CD4-positive, alpha-beta T cell (primary cell): ENCODE measurements at places on chromosomes 12 and 14. TPM values are rescaled to one million over a fixed set of nuclear protein-coding genes. Genes with fewer than 3 reads are reported as not detected.

DNA sequence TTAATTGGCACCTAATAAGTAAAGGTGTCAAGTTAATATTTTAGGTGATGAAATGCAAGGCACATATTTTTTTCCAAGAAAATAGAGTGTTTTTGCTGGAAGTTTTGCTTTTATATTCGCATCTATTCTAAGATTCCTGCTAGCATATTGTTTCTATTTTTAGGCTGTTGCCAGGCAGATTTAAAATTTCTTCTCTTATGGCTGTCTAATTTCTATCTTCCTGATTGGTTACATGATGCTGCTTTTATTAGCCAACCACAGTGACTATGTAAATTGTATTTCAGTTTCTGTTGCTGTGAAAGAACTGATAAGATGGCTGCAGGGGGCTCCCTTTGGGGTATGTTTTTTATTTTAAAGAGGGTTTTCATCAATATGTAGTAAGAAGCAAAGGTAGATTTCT lies 42.7 kb downstream of the ATF7IP start:
- no peak overlapping the region for H3K4me3 ChIP-seq
- H3K27me3 ChIP-seq: no peaks in the 10 kb centered on the region
- no peaks in the 10 kb centered on the region for H3K36me3 ChIP-seq
- peaks cover 23% of the 10 kb centered on the region for H3K4me1 ChIP-seq
- DNase-seq: no peak

The TOMM20L gene
- total RNA-seq: not detected

The DPF3 gene
- 0.31 TPM for total RNA-seq

The NYNRIN gene
- total RNA-seq: 0.25 TPM

The ISM2 gene
- total RNA-seq: not detected

The SCNN1A gene
- 2.0 TPM for total RNA-seq

The NANOG gene
- not detected for total RNA-seq

DNA sequence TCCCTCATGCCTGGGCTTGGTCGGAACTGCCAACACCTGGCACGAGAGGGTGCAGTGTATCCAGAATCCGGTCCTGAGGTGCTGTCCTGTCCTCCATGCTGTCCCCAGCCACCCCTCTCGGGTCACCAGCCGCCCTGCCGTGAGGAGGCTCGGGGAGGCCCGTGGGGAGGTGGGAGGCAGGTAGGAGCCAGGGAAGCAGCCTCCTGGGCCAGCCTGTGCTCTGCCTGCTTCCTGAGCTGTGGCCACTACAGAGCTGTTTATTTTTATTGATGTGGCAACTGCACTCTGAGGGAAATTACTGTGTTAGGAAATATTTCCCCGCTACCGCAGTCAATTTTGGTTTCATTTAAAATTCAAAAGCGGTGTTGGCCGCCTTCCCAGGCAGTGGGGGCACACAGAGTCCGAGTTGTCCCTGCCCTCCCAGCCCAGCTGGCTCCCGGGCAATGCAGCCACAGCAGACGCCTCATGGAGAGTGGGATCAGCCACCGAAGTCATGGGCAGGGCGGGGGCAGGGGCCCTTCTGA lies 18.3 kb downstream of the NOC4L start:
- peak overlapping the region; percentile 38 for H3K4me3 ChIP-seq
- H3K27ac ChIP-seq: no peak overlapping the region
- DNase-seq: peak; percentile 41
- no peaks in the 10 kb centered on the region for H3K27me3 ChIP-seq
- peaks cover 4% of the 10 kb centered on the region for H3K36me3 ChIP-seq

DNA sequence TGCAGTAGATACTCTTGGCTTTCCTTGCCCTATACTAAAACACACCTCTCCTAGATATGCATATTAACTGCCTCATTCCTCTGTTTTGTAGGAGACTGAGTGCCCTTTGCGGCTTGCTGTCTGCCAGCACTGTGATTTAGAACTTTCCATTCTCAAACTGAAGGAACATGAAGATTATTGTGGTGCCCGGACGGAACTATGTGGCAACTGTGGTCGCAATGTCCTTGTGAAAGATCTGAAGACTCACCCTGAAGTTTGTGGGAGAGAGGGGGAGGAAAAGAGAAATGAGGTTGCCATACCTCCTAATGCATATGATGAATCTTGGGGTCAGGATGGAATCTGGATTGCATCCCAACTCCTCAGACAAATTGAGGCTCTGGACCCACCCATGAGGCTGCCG lies 15.4 kb downstream of the TRAFD1 start:
- H3K27ac ChIP-seq: no peak overlapping the region
- DNase-seq: no peak

GRCh38 chr12:69570545-69571399 lies 14.5 kb upstream of the CCT2 start:
- no peak overlapping the region for H3K27ac ChIP-seq
- H3K36me3 ChIP-seq: peaks cover 47% of the 10 kb centered on the region
- peak; percentile 86 for DNase-seq
- no peaks in the 10 kb centered on the region for H3K4me1 ChIP-seq
- H3K27me3 ChIP-seq: no peaks in the 10 kb centered on the region

- no peak for DNase-seq
- peaks cover 3% of the 10 kb centered on the region for H3K27me3 ChIP-seq
- no peaks in the 10 kb centered on the region for H3K36me3 ChIP-seq
- no peaks in the 10 kb centered on the region for H3K4me1 ChIP-seq
- no peak overlapping the region for H3K4me3 ChIP-seq
Measured at GRCh38 chr12:5123921-5124320, 80.2 kb downstream of the KCNA5 start.

- H3K27ac ChIP-seq: no peak overlapping the region
- peak; percentile 48 for DNase-seq
- H3K36me3 ChIP-seq: no peaks in the 10 kb centered on the region
- H3K4me1 ChIP-seq: peaks cover 6% of the 10 kb centered on the region
Measured at GRCh38 chr12:110937104-110937641, 16.8 kb upstream of the MYL2 start.

- no peaks in the 10 kb centered on the region for H3K36me3 ChIP-seq
- H3K4me3 ChIP-seq: no peak overlapping the region
- H3K4me1 ChIP-seq: no peaks in the 10 kb centered on the region
Measured at GRCh38 chr12:50039151-50039835, 14.0 kb upstream of the RACGAP1 start.

- H3K4me1 ChIP-seq: no peaks in the 10 kb centered on the region
- H3K27me3 ChIP-seq: no peaks in the 10 kb centered on the region
Measured at GRCh38 chr12:116046039-116046438, 231.5 kb downstream of the MED13L start.

GRCh38 chr14:65299826-65300225 lies 112.7 kb upstream of the FUT8 start:
- H3K27ac ChIP-seq: no peak overlapping the region
- DNase-seq: no peak
- peaks cover 41% of the 10 kb centered on the region for H3K4me1 ChIP-seq
- H3K27me3 ChIP-seq: no peaks in the 10 kb centered on the region
- no peak overlapping the region for H3K4me3 ChIP-seq
- H3K36me3 ChIP-seq: no peaks in the 10 kb centered on the region

The RTN1 gene
- total RNA-seq: 0.14 TPM

DNA sequence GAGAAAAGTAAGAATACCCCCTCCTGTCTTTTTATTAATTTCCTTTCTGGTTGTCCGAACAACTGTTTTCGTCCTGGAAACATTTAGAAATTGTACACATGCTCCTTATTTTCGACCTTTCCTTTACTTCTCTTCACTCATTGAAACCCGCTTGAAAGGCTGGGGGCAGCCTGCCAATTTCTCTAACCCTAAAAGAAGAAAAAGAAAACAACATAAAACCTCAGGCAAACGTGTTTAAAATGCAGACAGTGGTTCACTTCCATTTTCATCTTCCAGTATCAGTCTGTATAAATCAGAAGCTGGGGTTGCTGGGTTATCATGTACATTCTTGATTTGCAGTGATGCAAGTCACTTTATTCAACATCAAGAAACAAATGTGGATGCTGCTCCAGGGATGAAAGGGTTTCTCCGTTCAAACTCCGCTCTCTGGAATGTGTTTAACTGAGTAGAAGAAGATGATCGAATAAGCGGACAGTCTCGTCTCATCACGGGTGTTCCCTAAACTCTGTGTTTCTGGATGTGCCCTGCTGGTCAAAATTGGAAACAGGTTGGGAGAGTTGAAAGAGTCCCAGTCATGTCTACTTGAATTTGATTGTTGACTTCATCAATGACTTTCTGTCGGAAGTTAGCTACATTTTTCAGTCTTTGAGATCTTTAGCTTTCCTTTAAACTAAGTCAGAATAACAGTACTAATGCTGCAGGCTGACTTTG lies 1042.2 kb downstream of the BCL11B start:
- peak; percentile 42 for DNase-seq
- H3K36me3 ChIP-seq: no peaks in the 10 kb centered on the region
- peak overlapping the region; percentile 15 for H3K4me3 ChIP-seq
- peak overlapping the region; percentile 1 for H3K27ac ChIP-seq

The SDR9C7 gene
- not detected for total RNA-seq

The ESPL1 gene
- total RNA-seq: 0.71 TPM

DNA sequence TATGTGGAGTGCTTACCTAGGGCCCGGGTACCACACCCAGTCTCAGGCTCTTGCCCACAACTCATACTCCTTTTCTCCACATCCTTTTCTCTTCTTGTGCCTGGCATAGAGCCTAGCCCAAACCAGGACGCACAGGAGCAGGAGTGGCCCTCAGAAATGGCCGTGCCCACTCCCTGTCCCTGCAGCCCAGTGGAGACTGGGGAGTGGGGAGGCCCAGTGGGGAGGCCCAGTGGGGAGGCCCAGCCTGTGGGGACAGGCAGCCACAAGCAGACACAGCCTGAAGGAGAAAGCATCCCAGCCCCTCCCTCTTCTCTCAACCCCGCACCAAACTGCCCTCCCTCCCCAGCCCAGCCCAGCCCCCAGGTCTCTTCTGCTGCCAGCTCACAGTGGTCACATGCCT lies 196.8 kb downstream of the KIF26A start:
- H3K36me3 ChIP-seq: no peaks in the 10 kb centered on the region
- no peaks in the 10 kb centered on the region for H3K4me1 ChIP-seq
- DNase-seq: no peak
- H3K27ac ChIP-seq: no peak overlapping the region
- H3K27me3 ChIP-seq: no peaks in the 10 kb centered on the region
- no peak overlapping the region for H3K4me3 ChIP-seq

The SLC6A12 gene
- not detected for total RNA-seq

DNA sequence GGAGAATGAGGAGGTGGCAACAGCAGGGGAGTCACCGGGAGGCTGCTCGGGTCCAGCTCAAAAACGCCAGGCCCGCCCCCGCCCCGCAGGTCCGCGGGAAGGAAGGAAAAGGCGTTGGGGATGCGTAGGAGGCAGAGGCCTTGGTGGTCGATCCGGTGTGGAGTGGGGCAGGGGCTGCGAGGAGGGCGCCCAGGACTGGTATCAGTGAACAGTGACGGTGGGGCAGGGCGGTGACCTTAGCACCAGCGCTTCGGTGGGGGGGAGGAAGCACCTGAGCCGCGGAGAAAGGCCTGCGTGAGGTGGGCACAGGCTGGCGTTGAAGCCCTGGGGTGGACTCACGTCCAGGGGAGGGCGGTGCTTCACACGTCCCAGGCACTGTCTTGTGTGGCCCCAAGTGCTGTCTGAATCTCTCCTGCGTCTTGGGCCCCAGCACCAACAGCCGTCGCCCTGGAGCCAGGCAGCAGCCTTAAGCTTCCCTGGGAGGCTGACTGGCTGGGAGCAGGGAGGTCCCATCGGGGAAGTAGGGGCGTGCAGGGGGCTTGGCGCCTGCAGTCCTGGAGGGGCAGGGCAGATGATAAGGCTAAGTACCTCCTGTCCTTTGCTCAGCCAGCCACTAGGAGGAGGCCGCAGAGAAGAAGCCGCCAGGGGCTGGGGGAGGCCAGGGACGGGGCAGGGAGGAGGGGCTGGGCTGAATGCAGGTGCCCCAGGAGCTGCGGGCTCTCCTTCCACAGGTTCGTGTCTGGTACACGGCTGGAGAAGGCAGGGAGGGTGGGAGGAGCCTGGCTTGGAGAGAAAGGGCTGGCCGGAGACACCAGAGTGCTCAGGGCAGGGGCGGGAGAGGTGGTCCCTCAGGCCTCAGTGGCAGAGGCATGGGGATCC lies 26.5 kb downstream of the ZBTB42 start:
- H3K36me3 ChIP-seq: no peaks in the 10 kb centered on the region
- peaks cover 23% of the 10 kb centered on the region for H3K4me1 ChIP-seq
- DNase-seq: peak; percentile 60
- H3K27ac ChIP-seq: no peak overlapping the region
- no peaks in the 10 kb centered on the region for H3K27me3 ChIP-seq

The MYRFL gene
- not detected for total RNA-seq

The CD27 gene
- total RNA-seq: 42.7 TPM

- H3K4me1 ChIP-seq: peaks cover 12% of the 10 kb centered on the region
- DNase-seq: no peak
- H3K27ac ChIP-seq: no peak overlapping the region
Measured at GRCh38 chr12:53034459-53034858, 15.4 kb upstream of the TNS2 start.

GRCh38 chr12:54566792-54567191 lies 17.4 kb downstream of the PDE1B start:
- no peak overlapping the region for H3K27ac ChIP-seq
- H3K36me3 ChIP-seq: peaks cover 5% of the 10 kb centered on the region
- no peak for DNase-seq
- no peak overlapping the region for H3K4me3 ChIP-seq
- no peaks in the 10 kb centered on the region for H3K4me1 ChIP-seq

DNA sequence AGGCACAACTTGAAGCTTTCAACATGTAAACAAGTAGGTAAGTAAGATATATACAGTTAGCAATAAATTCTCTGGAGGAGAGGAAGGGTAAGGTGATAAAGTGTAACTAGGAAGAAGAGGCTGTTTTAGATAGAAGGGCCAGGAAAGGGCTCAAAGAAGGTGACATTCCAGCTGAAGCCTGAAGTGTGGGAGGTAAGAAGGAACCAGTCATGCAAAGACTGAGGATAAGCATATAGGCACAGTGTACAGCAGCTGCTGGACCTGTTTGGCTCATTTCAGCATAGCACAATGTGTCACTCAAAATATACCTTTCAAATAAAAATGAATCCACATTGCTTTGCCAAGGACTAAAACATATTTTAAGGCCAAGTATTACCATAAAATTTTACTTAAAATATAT lies 28.6 kb upstream of the ARL1 start:
- no peak overlapping the region for H3K4me3 ChIP-seq
- H3K36me3 ChIP-seq: no peaks in the 10 kb centered on the region
- no peaks in the 10 kb centered on the region for H3K27me3 ChIP-seq
- no peak overlapping the region for H3K27ac ChIP-seq
- H3K4me1 ChIP-seq: no peaks in the 10 kb centered on the region
